ENCODE measurements at places on chromosomes 1 and 21. TPM values are rescaled to one million over a fixed set of nuclear protein-coding genes. Genes with fewer than 3 reads are reported as not detected.

Gene PLPP3
- total RNA-seq, result 166 TPM

Gene OR2G3
- total RNA-seq, result not detected

GRCh38 chr1:95994643-95995042, 726.9 kb upstream of the PTBP2 start:
- no peak overlapping the region for H3K27ac ChIP-seq
- no peaks in the 10 kb centered on the region for H3K4me1 ChIP-seq
- H3K4me3 ChIP-seq, result no peak overlapping the region
- H3K27me3 ChIP-seq, result no peaks in the 10 kb centered on the region
- DNase-seq, result no peak

DNA sequence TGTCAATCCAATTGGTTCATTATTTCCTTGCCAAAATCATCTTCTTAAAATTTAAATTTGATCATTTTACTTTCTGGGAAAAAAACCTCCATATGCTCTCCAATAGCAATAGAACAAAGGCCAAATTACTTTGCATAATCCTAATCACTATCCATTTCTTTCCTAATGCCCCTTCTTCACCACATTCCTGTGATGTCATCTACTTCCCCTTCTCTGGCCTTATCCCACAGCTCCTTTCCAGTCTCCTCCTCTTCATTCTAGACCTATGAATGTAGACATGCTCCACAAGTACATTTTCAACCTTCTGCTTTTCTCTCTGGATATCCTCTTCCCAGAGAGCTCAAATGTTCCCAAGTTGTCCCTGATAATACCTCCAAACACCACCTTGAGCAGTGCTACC, 216.6 kb downstream of the MRPL39 start:
- no peak overlapping the region for H3K4me3 ChIP-seq
- DNase-seq, result no peak
- H3K27ac ChIP-seq, result no peak overlapping the region
- H3K4me1 ChIP-seq, result no peaks in the 10 kb centered on the region
- no peaks in the 10 kb centered on the region for H3K36me3 ChIP-seq
- H3K27me3 ChIP-seq, result no peaks in the 10 kb centered on the region

DNA sequence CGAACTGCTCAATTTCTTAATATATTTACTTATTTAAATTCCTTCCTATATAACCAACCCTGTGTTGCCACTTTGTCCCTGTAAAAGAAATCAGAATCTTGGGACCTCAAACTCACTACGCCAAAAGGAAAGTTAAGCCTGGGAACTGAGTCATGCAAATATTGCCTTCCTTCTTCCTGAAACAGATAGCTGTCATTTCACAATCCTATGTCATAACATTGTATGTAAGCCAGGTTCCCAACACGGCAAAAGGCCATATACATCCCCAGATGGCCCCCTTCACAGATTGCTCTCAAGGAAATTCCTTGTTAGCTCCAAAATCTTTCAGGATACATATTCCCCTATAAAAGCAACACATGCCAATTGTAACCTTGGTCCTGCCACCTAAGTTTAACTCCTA, 39.7 kb downstream of the C21orf91 start:
- no peak overlapping the region for H3K27ac ChIP-seq
- H3K4me3 ChIP-seq, result no peak overlapping the region
- no peaks in the 10 kb centered on the region for H3K4me1 ChIP-seq
- H3K27me3 ChIP-seq, result no peaks in the 10 kb centered on the region
- no peak for DNase-seq
- no peaks in the 10 kb centered on the region for H3K36me3 ChIP-seq

DNA sequence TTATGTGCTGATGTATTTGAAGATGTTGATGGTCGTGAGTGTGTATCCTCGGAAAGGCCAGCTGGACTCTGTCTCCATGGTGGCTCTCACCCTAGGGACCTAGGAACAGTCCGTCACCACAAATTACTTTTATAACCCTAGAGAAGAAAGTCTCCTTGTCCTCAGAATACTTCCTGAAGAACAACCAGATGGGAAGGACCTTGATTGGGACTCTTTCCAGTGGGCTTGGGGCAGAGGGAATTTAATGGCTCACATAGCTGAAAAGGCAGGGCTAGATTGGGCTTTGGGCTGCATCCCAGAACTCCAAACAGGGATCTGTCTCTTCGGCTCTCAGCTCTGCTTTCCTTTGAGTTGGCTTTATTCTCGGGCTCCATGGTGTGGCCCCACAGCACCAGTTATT, 90.8 kb downstream of the TBX19 start:
- no peaks in the 10 kb centered on the region for H3K27me3 ChIP-seq
- H3K27ac ChIP-seq, result no peak overlapping the region
- no peak for DNase-seq
- H3K4me3 ChIP-seq, result no peak overlapping the region

- H3K36me3 ChIP-seq, result peaks cover 43% of the 10 kb centered on the region
- H3K27me3 ChIP-seq, result no peaks in the 10 kb centered on the region
- no peak for DNase-seq
- no peak overlapping the region for H3K4me3 ChIP-seq
These were observed 40.7 kb downstream of the GON4L start for GRCh38 chr1:155816351-155816750.

DNA sequence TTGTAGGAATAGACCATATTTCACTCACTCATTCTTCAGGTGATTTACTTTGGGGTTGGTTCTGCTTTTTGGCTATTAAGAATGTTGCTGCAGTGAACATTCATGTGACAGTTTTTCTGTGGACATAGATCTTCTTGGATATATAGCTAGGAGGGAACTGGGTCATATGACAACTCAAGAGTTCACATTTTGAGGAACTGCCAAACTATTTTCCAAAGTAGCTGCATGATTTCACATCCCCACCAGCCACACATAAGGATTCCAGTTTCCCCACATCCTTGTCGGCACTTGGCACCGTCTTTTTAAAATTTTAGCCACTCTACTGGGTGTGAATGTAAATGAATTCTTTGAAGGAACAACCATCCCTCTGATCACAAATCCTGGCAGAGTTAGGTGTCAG, 126.0 kb downstream of the PRDM2 start:
- no peak overlapping the region for H3K27ac ChIP-seq
- DNase-seq, result no peak
- H3K4me1 ChIP-seq, result peaks cover 7% of the 10 kb centered on the region
- no peak overlapping the region for H3K4me3 ChIP-seq

DNA sequence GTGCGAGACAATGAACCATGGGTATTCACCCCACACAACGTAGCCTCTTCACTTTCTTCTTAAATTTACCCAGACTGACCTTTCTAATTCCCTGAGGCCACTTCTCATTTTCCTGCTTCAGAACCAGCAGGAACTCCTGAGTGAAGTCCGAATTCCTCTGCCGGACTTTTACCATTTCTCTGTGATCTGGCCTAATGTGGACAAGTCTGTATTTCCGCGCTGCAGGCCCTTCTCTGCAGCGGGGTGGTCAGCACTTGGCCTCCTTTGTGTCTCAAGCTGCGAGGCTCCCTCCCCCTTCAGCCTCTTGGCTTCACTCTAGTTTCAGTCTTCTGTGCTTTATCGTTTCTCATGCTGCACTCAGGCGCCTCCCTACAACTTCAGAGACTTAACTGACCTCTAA, 9.4 kb upstream of the CTBS start:
- H3K4me1 ChIP-seq, result peaks cover 3% of the 10 kb centered on the region
- H3K4me3 ChIP-seq, result no peak overlapping the region
- H3K27ac ChIP-seq, result no peak overlapping the region
- no peaks in the 10 kb centered on the region for H3K36me3 ChIP-seq
- H3K27me3 ChIP-seq, result no peaks in the 10 kb centered on the region
- DNase-seq, result no peak

- H3K4me3 ChIP-seq, result peak overlapping the region; percentile 67
- peaks cover 28% of the 10 kb centered on the region for H3K36me3 ChIP-seq
- peak overlapping the region; percentile 95 for H3K27ac ChIP-seq
These were observed 12.3 kb downstream of the BTBD19 start for GRCh38 chr1:44820328-44821239.

GRCh38 chr1:153359241-153359640, 1.6 kb downstream of the S100A9 start:
- H3K4me1 ChIP-seq, result no peaks in the 10 kb centered on the region
- DNase-seq, result no peak
- H3K36me3 ChIP-seq, result no peaks in the 10 kb centered on the region
- no peak overlapping the region for H3K4me3 ChIP-seq
- H3K27me3 ChIP-seq, result no peaks in the 10 kb centered on the region

DNA sequence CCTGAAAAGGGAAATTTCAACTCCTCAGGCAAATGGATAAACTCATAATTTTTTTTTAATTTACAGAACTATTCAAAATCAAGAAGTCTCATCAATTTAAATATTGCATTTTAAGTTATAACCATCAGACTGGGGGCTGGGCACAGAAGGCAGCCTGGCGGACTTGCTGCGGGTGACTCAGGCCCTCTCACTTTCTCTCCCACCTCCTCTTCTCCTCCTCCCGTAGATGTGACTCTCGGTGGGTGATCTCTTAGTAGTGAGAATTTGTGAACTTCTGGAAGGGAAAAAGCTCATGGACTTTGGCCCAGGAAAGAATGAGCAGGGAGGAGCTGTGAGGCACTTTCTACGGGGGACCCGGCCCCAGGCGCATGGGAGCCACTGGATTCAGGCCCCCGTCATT, 32.9 kb downstream of the CLIC6 start:
- H3K27me3 ChIP-seq, result no peaks in the 10 kb centered on the region
- no peak overlapping the region for H3K27ac ChIP-seq
- DNase-seq, result no peak
- no peaks in the 10 kb centered on the region for H3K4me1 ChIP-seq
- no peak overlapping the region for H3K4me3 ChIP-seq
- no peaks in the 10 kb centered on the region for H3K36me3 ChIP-seq

GRCh38 chr1:45623972-45624371, at the start of gene CCDC17:
CCDC17 (minus strand) TSS chr1:45624054; CDS start chr1:45623909, 145 bp downstream.
- no peak for DNase-seq
- no peaks in the 10 kb centered on the region for H3K27me3 ChIP-seq
- peak within 1 kb of the TSS; percentile 10 for H3K4me3 ChIP-seq
- no peak within 1 kb of the TSS for H3K27ac ChIP-seq

- H3K27ac ChIP-seq, result no peak overlapping the region
- peak; percentile 80 for DNase-seq
- H3K36me3 ChIP-seq, result no peaks in the 10 kb centered on the region
- H3K4me1 ChIP-seq, result no peaks in the 10 kb centered on the region
- no peaks in the 10 kb centered on the region for H3K27me3 ChIP-seq
- no peak overlapping the region for H3K4me3 ChIP-seq
These were observed 5.0 kb upstream of the FCAMR start for GRCh38 chr1:206975306-206975705.

DNA sequence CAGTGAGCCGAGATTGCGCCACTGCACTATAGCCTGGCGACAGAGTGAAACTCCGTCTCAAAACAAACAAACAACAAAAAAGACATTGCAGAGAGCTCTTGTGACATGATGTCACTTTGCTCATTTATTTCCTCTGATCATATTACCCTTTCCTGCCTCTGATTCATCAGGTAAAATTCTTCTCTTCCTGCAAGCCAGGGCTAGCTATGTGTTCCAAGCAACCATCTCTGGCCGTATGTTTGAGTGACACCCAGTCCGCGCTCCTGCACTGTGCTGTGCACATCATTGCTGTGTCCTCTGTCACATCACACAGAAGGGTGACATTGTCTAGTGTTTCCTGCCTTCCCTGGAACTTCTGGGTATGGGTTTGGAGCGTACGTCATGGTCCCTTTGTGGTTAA, 251.3 kb downstream of the PCP4 start:
- no peaks in the 10 kb centered on the region for H3K4me1 ChIP-seq
- no peaks in the 10 kb centered on the region for H3K36me3 ChIP-seq
- no peak overlapping the region for H3K27ac ChIP-seq
- H3K27me3 ChIP-seq, result no peaks in the 10 kb centered on the region
- DNase-seq, result no peak

DNA sequence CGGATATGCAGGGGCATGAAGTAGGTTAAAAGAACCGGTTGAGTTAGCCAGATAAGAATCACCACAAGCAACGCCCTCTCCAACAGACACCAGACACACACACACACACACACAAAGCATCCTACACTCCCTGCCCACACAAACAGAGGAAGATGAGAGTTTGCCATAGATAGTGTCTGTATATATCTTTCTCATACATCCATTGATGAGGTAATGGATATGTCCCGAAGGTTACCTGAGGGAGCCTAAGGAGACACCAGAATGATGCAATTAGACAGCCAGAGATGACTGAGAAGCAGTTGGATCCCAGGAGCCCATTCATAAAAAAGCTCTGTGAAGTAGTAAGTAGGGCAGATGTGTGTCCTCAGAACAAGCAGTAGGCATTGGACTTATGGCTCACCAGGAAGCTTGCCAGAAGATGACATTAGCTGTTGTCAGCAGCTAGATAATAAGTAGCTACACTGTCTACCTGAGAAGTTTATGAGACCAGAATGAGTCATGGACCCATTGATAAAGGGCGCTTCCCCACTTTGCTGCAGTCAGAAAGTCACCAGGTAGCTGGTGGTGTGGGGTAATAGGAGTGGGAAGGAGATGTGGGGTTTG, 247.0 kb downstream of the KCNT2 start:
- DNase-seq, result no peak
- H3K27me3 ChIP-seq, result no peaks in the 10 kb centered on the region
- H3K4me1 ChIP-seq, result no peaks in the 10 kb centered on the region
- no peak overlapping the region for H3K4me3 ChIP-seq

DNA sequence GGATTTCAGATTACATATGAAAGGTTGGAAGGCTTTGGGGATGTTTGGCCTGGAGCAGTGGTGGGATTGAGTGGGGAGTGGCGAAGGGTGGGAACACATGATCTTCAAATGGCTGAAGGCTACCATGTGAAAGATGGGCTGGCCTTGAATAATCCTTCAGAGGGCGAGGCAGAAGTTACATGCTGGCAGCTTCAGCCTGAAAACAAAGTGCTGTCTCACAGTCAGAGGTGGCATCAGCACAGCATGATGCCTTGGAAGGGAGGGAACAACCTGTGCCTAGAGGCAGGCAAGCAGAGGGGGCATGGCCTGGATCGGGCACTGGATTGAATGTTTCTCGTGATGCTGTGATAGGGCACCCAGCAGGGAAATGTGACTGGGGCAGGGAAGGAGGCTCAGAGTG, 130.8 kb downstream of the BEND5 start:
- no peak overlapping the region for H3K4me3 ChIP-seq
- H3K4me1 ChIP-seq, result peaks cover 5% of the 10 kb centered on the region
- DNase-seq, result no peak
- no peaks in the 10 kb centered on the region for H3K27me3 ChIP-seq

- H3K36me3 ChIP-seq, result no peaks in the 10 kb centered on the region
- no peak within 1 kb of the TSS for H3K4me3 ChIP-seq
- H3K27ac ChIP-seq, result no peak within 1 kb of the TSS
- DNase-seq, result no peak
These were observed at the start of gene C4BPA for GRCh38 chr1:207103892-207104373. C4BPA (plus strand) TSS chr1:207104233; CDS start chr1:207113026, 8,793 bp downstream.

DNA sequence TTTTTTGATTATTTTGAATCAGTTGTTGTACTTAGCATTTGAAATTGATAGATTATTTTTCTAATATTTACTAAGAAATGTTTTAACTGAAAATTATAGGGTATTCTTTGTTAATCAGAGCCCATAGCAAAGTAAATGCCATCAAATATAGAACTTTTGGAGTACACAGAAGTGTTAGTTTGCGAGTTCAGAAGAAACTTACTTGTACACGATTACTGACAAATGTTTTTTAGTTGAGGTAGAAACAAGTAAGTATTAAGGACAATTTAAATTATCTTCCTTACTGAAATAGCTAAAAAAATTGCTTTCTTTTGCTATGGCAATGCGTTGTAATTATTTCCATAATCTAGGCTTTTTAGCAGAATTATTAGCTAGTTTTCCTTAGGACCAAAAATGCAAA, 692.2 kb downstream of the USP25 start:
- no peaks in the 10 kb centered on the region for H3K27me3 ChIP-seq
- no peaks in the 10 kb centered on the region for H3K36me3 ChIP-seq
- no peak for DNase-seq
- H3K27ac ChIP-seq, result peak overlapping the region; percentile 92
